Glomerular endothelial cell (primary cell): ENCODE measurements at places on chromosomes 4 and X.

DNA sequence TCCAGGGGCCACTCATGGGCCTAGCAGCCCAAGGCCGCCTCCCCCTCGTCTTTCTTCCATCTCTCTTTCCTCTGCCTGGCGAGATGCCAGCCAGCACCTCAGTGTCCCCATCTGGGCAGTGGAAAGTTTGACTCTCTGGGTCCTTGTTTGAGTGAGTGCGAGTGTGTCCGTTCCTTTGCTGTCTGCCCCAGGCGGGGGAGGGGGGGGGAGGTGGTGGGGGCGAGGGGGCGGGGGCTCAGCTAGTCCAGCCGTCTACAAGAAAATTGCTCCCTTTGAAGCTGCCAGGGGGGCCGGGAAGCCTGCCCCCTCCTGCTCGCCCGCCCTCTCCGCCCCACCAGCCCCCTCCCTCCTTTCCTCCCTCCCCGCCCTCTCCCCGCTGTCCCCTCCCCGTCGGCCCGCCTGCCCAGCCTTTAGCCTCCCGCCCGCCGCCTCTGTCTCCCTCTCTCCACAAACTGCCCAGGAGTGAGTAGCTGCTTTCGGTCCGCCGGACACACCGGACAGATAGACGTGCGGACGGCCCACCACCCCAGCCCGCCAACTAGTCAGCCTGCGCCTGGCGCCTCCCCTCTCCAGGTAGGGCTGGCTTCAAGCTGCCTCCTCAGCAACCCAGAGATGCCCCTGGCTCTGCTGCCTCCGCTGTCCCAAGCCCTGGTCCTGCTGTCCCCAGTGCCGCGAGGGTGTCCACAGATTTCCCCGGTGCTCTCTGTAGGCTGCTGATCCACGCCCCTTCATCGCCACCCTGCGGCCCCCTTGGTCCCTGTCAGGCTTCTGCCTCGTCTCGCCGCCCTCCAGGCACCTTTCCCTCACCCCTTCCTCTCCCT, at the start of gene BGN:
Gene BGN, plus strand, starts transcription at position 440 of the 821 bp plus-strand sequence. CDS start 9,652 bp downstream, outside the sequence.
- DNase-seq = no peak

GRCh38 chr4:159414305-159414704, 311.4 kb downstream of the RAPGEF2 start:
- no peak for DNase-seq

DNA sequence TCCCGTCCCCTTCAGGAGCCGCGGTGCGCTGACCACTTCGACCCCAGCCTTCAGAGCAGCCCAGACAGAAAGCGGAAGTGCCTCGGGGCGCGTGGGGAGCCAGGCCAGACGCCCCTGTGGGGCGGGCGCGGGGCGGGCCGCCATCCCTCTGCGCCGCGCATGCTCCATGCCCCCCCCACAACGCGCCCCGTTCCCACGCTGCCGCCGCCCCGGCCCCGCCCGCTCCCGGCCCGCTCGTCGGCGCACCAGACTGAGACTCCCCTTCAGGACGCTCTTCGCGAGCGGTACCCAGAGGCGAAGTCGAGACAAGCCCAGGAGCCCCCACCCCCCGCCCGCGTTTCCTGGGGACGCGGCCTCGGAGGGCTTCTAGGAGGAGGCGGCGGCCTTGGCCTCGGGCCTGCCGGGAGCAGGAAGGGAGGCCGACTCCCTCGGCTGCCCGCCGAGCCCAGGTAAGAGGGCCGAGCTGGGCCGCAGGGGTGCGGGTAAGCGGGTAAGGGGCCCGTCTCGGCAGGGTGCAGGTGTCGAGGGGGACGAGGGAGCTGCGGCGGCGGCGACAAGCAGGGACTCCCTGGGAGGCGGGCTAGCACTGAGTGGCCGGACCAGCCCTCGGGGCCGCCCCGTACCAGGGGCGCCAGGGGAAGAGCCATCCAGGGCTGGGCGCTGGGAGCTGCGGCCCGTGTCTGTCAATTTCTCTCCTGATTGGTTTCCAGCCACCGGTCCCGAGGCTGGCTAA, at the start of gene ZFP92:
Gene ZFP92, plus strand, starts transcription at position 218 of the 733 bp plus-strand sequence. CDS start 6,851 bp downstream, outside the sequence.
- no peak for DNase-seq

DNA sequence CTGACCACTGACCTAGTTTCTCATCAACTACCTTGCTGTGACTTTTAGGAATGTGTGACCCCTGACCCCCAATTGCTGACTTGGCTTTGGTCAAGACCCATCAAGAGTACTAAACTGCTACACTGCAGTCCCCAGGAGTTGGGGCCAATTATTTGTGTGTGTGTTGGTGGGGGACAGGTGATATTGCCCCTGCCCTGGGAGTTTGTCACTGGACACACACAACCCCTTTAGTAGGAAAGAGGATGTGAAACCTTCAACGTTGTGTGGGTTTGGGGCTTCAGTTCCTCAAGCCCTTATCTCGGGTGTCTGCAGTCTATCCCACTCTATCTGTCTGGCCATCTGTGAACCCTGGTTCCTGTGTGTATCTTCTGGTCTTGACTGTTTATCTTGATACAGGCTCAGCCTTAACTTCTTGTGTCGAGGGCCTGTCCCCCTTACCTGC, 6.5 kb downstream of the SASH3 start:
- no peak for DNase-seq

DNA sequence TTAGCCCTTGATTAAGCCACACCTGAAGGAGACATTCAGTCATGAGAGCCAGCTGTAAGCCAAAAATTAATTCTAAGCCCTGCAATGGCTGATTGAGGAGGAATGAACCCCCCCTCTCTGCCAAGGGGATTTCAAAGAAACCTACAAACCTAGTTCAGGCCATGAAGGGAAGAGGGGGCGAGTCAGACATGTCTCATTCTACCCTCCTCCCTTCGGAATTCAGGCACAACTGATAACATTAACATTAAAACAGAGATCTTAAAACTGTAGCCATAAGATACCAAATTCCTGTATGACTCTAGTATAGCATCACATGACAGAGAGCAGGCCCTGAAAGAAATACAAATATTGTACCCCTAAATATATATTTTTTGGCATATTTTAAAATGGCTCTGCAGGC, 40.4 kb upstream of the AFAP1 start:
- DNase-seq = no peak

GRCh38 chr4:18063079-18063478, 41.5 kb upstream of the LCORL start:
- DNase-seq = no peak

DNA sequence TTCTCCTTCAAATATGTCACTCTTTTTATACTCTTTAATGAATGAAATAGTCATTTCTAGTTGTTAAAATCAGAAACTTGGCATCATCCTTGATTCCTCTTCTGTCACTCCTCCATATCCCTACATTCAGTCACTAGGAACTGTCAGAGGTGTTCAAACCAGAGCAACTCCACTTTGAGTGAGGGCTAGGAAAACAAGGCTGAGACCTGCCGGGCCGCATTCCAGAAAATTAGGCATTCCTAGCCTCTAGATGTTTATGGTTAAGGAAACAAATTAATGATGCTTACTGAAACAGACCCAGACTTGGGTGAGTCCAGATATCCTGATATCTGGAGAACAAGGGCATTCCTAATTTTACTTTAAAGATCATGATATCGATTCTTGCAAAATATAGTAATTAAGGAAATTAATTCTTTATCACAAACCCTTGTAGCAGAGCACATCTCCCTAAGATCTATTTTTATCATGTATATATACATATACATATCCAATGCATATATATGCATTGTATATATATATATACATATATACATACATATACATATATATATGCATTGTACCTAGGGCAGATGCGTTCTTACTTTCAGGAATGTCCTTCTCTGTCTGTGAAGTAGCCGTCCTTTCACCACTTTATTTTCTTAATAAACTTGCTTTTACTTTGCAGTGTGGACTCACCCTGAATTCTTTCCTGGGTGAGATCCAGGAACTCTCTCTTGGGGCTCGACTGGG, 98.4 kb upstream of the GC start:
- no peak for DNase-seq
